ENCODE measurements at places on chromosomes 12 and 14. TPM values are rescaled to one million over a fixed set of nuclear protein-coding genes. Genes with fewer than 3 reads are reported as not detected.

The CCDC196 gene
- total RNA-seq, result not detected

The CMA1 gene
- not detected for total RNA-seq

The TPH2 gene
- total RNA-seq, result not detected

The FAM181A gene
- not detected for total RNA-seq

The GPD1 gene
- total RNA-seq, result 0.31 TPM

The ENDOU gene
- not detected for total RNA-seq

The CACNA2D4 gene
- total RNA-seq, result not detected

The RBP5 gene
- 0.70 TPM for total RNA-seq

The INHBC gene
- 0.36 TPM for total RNA-seq

The CRADD gene
- 10.5 TPM for total RNA-seq

The CLEC4D gene
- not detected for total RNA-seq

The TTC7B gene
- 0.51 TPM for total RNA-seq

The TSPAN11 gene
- not detected for total RNA-seq

The ISM2 gene
- not detected for total RNA-seq

The KLRC3 gene
- total RNA-seq, result 3.0 TPM

The NRIP2 gene
- total RNA-seq, result not detected

The DAO gene
- not detected for total RNA-seq

The CLEC9A gene
- total RNA-seq, result not detected

The CLEC14A gene
- total RNA-seq, result not detected

The RPS26 gene
- total RNA-seq, result 79.1 TPM

The C12orf54 gene
- total RNA-seq, result not detected

The KERA gene
- total RNA-seq, result not detected

The ADAMTS20 gene
- not detected for total RNA-seq

The KLHL33 gene
- 0.09 TPM for total RNA-seq

The KRT78 gene
- not detected for total RNA-seq

The TUBA1C gene
- 254 TPM for total RNA-seq

The PTPN21 gene
- total RNA-seq, result not detected

The POTEM gene
- total RNA-seq, result 1.0 TPM

The NRXN3 gene
- total RNA-seq, result not detected

The FSCB gene
- total RNA-seq, result not detected

The KLRC1 gene
- 0.36 TPM for total RNA-seq

The CLEC2A gene
- not detected for total RNA-seq

The IRAK3 gene
- total RNA-seq, result 0.04 TPM

The VDR gene
- total RNA-seq, result 1.9 TPM

The LRIG3 gene
- not detected for total RNA-seq

The DDX47 gene
- 50.4 TPM for total RNA-seq

The SLC4A8 gene
- total RNA-seq, result 6.7 TPM

The KCNA5 gene
- not detected for total RNA-seq

The TPPP2 gene
- not detected for total RNA-seq

The CCDC184 gene
- total RNA-seq, result not detected

The CEP170B gene
- total RNA-seq, result 0.09 TPM

The PCED1B gene
- 19.3 TPM for total RNA-seq

The P2RX2 gene
- not detected for total RNA-seq

The A2ML1 gene
- total RNA-seq, result not detected

The CFL2 gene
- 24.7 TPM for total RNA-seq

The GON7 gene
- 28.9 TPM for total RNA-seq

The MSRB3 gene
- total RNA-seq, result not detected

The CCDC177 gene
- not detected for total RNA-seq

The TMEM260 gene
- 19.5 TPM for total RNA-seq

The KRT77 gene
- not detected for total RNA-seq

The UBE2N gene
- total RNA-seq, result 163 TPM

The GPR135 gene
- 10.9 TPM for total RNA-seq

The KCNJ8 gene
- total RNA-seq, result not detected

The NGB gene
- not detected for total RNA-seq

The CABP1 gene
- 2.4 TPM for total RNA-seq

The DGKA gene
- total RNA-seq, result 216 TPM

The FAM90A1 gene
- not detected for total RNA-seq
